ENCODE measurements at places on chromosomes 13 and 19.
A peak's percentile ranks its signal among the peaks of the same experiment; 100 is the strongest.

GRCh38 chr13:49976314-49977258, 20.3 kb upstream of the TRIM13 start:
- DNase-seq: peak; percentile 67

GRCh38 chr19:50573741-50574461, 5.7 kb upstream of the LRRC4B start:
- DNase-seq: no peak

DNA sequence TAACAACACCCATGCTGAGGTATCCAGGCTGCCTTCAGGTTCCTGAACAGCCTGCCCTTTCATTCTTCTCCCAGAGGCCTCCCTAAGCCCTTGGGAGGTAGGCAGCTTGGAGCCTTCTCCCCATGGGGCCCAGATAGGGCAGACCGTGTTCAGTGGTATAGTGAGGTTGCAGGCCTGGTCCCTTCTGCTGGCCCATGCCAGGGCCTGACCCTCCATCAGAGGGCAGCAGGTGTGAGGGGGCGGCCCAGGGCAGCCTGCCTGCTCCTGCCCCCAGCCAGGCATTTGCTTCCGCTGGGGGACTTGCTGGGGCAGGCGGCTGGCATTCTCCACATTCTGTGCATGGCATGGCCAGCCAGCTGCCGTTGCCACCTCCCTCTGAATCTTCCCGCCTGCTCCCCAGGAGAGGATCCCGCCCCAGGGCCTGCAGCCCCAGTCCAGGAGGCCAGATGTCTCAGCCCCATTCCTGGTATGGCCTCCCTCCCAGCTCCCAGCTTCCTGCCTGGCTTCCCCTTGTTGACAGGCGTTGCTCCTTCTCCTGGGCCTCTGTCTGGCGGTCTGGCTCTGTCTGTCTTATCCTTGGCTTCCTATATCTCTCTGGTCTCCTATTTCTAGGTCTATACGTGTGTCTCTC, 8.9 kb downstream of the CIC start:
- DNase-seq: no peak

DNA sequence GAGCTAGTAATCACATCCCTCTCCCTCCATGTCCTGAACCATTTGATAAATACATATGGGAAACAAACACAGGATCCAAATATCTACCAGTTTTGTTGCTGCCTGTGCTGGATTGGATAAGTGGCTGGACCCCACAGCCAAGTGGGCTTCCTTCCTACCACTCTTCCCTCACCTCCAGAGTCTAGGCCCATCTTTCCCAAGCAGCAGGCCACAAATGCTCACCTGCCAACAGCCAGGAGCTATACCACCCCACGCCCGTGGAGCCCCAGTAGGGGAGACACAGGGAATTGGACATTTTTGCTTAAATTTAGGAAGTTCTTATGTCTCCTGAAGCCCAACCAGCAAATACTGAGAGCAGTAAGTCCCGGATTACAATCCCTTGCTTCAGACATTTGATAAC, 55.8 kb downstream of the HSPH1 start:
- no peak for DNase-seq

GRCh38 chr19:5951338-5951861, 26.5 kb downstream of the RANBP3 start:
- DNase-seq: no peak

DNA sequence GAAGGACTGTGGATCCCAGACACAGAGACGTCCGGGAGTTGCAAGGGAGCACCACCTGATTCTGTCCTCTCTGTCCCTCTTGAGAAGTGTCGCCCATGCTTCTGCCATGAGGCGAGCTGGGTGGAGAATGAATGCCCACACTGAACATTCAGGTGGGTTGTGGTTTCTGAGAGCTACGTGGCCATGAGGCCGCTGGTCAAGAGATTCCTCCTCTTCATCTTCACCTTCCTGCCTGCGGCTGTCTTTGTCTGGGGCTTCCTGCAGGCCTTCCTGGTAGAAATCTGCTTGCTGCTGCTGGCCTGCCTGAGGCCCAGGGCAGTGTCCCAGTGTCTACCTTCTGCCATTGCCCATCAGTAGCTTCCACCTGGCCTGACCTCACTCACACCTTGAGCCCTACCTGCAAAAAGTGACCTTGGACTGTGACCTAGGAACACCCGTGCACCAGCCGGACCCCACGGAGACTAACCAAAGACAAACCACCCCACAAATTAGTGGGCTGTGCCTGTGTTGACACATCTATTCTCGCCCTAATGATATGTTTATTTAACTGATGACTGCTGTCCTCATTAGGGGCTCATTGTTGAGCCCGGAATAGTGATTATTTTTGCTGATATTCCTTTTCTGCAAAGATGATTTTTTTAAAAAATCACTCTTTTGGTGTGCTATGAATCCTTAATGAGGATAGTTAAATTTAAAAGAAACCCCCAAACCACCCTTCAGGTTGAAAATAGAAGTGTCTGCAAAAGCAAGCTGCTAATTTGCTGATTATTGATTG, 38.7 kb upstream of the ZNF536 start:
- DNase-seq: no peak

GRCh38 chr19:10013834-10014618, 743 bp downstream of the RDH8 start:
- no peak for DNase-seq

- DNase-seq: no peak
These were observed 17.7 kb downstream of the WTIP start for GRCh38 chr19:34499155-34499834.

DNA sequence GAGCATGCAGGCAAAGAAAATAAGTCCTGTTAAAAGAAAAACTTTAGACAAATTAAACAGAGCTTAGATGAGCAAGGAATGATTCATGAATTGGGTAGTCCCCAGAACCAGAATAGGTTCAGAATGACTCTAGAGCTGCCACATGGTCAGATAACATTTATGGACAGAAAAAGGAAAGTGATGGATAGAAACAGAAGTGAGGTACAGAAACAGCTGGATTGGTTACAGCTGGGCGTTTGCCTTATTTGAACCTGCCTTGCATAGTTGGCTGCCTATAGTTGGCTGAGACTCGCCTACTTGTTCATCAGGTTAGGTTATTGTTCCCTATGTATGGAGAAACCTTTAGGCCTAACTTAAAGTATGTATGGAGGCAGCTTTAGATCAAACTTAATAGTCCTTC, 35.4 kb downstream of the WDFY2 start:
- DNase-seq: no peak

- DNase-seq: no peak
These were observed 21.2 kb upstream of the CD177 start for GRCh38 chr19:43332058-43332922.

- DNase-seq: no peak
These were observed 137.7 kb downstream of the SOX1 start for GRCh38 chr13:112204346-112205327.

- DNase-seq: no peak
These were observed 92.0 kb downstream of the CAB39L start for GRCh38 chr13:49351871-49352270.

DNA sequence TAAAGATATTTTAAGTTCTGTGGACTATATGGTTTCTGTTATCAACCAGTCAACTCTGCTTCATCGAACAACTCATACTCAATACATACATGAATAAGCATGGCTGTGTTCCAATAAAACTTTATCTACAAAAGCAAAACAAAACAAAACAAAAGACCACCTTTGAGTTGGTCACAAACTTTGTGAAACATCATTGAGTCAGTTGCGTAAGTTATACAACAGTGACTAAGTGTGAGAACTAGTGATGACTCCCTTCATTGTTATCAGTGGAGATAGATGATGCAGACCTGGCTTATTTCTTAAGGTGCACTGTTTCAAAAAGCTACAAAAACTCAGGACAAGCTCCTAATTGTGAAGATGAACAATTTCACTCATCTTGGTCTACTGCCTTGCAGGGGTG, 14.5 kb upstream of the KLK4 start:
- no peak for DNase-seq

GRCh38 chr13:101149735-101150384, 266.4 kb downstream of the NALCN start:
- DNase-seq: no peak

- DNase-seq: no peak
These were observed 101.8 kb upstream of the MBNL2 start for GRCh38 chr13:97120346-97120745.

- no peak for DNase-seq
These were observed 3.3 kb downstream of the TIMM13 start for GRCh38 chr19:2423915-2424685.

DNA sequence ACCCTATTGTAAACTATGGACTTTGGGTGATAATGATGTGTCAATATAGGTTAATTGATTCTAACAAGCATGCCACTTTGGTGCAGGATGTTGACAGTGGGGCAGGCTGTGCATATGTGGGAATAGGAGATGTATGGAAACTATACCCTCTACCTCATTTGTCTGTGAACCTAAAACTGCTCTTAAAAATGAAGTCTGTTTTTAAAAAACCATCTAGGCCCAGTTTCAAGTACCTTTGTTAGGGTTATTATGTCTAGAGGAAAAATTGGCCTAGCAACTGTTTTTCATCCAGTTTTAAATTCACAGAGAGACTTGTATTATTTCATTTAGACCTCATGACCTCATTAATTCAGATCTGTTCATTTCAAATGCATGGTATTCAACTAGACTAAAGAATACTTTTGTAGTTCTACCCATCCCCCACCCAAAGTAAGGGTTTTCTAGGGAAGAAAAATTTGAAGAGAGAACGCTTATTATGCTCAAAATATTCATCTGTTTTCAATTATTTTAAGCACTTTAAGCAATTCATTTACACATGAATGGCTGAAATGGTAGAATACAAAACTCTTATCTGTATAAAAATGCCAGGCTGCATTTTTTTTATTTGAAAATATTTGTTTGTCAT, 1781.9 kb upstream of the MIR17HG start:
- DNase-seq: no peak

- no peak for DNase-seq
These were observed 383.1 kb downstream of the DLEU7 start for GRCh38 chr13:50460358-50460757.

DNA sequence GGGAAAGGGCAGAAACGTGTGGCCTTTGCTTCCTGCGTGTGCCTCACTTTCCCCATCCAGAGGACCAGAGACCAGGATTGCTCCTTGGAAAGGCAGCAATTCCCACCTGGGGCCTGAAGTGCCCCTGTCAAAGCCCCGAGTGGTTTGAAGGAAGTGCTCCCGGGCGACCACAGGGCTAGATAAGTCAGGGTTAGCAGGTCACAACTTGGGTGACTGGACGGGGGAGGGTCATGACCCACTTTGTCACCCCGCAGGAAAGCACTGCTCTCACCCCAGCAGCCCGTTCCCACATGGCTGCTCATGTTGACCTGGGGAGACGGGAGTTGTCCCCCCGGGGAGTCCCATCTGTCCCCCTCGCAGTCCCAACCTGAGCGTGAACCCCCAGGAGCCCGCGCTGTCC, 459 bp downstream of the PRAM1 start:
- DNase-seq: no peak

- no peak for DNase-seq
These were observed 36.4 kb upstream of the IGFL1 start for GRCh38 chr19:46192992-46193650.

GRCh38 chr13:27236478-27236877, 14.9 kb upstream of the RPL21 start:
- DNase-seq: no peak

DNA sequence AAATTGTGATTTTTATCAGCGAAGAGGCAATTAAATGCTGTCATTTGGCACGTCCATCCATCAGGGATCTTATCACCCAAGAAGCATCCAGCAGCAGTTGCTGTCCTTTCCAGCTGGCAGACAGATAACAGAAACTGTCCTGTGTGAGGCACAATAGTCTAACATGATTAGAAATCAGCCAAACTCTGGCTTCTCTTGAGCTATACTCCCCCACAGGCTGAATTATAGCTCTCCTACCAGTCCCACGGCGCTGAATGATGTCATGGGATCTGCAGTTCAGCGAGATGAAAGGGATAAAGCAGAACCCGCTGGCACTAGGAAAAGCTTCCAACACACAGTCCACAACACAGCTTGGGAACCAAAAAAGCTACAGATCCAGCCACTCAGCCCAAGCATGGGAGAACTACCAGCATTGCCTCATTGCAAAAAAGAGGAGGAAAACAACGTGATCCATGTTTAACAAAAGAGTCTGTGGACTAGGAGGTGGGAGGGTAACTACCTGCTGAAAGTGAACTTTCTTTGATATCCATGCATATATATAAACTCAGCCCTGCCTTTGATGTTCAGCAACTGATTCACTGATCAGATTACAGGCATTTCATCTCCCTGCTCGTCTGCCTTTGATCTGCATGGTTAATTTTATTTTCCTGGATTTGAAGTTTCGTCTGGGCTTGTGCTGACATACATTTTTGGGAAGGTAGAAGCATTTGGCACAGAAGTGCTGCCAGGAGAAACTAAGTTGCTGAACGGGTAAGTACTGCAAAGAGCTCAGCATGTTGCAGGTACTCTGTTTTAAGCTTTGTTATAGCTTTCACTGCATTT, at the start of gene TNFRSF19:
TSS of gene TNFRSF19 (plus strand) at position 314 of the 822 bp plus-strand sequence. CDS start 19,772 bp downstream, outside the sequence.
- no peak for DNase-seq

GRCh38 chr13:25686831-25687470, 315.2 kb downstream of the ATP8A2 start:
- DNase-seq: no peak

- no peak for DNase-seq
These were observed 68.3 kb downstream of the ZNF431 start for GRCh38 chr19:21210037-21210621.

- DNase-seq: no peak
These were observed 12.4 kb upstream of the RANBP3 start for GRCh38 chr19:5990289-5990797.

GRCh38 chr13:99740251-99740979, 231.2 kb downstream of the ZIC5 start:
- no peak for DNase-seq

- DNase-seq: no peak
These were observed 189.2 kb downstream of the URI1 start for GRCh38 chr19:30131246-30131645.

DNA sequence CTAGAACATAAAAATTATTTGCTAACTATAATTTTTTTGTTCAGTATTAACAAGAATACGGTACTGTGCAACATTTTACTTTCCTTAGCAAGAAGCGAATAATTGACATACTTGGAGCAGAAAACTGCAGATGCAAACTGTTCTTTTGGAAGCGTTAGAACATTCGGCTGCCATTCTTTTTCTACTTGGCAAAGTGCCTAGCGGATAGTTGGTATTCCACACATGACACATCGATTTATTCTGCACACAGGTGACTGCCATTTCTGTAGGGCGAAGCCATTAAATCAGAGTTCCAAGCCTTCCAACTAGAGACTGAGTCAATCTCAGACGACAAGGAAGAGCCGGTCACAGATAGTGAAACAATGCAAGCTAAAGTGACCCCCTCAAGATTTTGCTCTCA, 117.4 kb downstream of the TRPC4 start:
- DNase-seq: no peak

DNA sequence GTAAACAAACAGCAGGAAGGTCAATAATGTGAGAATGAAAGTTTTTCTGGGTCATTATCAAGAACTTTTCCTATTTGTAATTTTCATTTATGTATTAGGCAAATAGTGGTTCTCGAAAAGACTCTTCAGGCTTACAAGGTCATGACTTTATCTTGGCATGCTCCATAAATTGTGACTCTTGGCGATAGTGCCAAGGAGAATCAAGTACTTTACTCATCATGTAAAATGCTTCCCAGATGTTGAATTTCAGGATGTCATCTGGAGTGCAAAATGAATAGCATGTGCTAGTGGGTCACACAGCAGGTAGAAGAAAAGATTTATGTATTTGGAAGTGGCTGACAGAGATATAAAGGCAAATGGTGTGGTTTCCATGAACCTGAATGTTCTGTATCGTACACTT, 1492.7 kb upstream of the PCDH20 start:
- no peak for DNase-seq

- peak; percentile 54 for DNase-seq
These were observed 927 bp downstream of the LPAR6 start for GRCh38 chr13:48411841-48412531.

GRCh38 chr19:18416778-18417249, 2.4 kb upstream of the SSBP4 start:
- DNase-seq: peak; percentile 33

- DNase-seq: no peak
These were observed 2.2 kb upstream of the EPS15L1 start for GRCh38 chr19:16473875-16474392.

Measured in stimulated activated naive CD4-positive, alpha-beta T cell (primary cell).